ENCODE measurements at places on chromosomes 7 and 10.

- DNase-seq = no peak
Measured at GRCh38 chr10:51763746-51764145, 64.4 kb upstream of the CSTF2T start.

GRCh38 chr7:5670183-5670935, 111.1 kb downstream of the RNF216 start:
- DNase-seq = no peak

DNA sequence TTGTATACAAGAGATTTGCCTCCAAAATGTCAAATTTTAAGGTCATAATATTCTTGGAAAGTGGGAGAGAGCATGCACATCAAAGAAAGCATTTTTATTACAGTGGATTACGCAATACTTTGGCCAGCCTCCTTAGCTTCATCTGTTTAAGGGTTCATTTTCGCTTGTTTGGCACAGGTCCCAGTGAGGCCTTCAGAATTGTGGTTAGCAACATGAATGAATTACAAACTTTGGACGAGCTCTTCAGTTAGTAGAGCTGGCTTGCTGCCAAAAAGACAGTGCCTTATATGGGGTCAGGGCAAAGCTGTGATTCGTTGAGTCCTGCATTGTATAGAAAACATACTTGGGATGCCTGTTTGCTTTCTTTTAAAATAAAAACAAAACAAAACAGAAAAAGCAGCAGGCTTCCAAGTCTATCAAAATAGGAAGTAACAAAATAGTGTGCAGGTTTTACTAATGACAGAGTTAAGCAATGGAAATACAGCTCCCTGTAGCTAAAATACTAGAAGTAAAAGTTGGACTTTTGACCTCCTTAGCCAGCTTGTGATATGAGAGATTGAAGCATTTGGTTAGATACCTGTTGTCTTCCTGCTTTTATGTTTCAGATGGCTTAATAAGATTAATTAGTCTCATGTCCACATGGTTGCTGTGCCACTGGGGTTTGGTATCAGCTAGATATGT, 190.8 kb downstream of the MLLT10 start:
- peak; percentile 89 for DNase-seq

- DNase-seq = no peak
Measured at GRCh38 chr10:111204838-111205237, 128.0 kb downstream of the ADRA2A start.

- no peak for DNase-seq
Measured at GRCh38 chr7:80563561-80564327, 51.9 kb upstream of the GNAT3 start.

- DNase-seq = no peak
Measured at GRCh38 chr10:114448897-114449296, 44.6 kb upstream of the AFAP1L2 start.

- DNase-seq = no peak
Measured at GRCh38 chr10:124886195-124886594, 55.7 kb upstream of the ZRANB1 start.

DNA sequence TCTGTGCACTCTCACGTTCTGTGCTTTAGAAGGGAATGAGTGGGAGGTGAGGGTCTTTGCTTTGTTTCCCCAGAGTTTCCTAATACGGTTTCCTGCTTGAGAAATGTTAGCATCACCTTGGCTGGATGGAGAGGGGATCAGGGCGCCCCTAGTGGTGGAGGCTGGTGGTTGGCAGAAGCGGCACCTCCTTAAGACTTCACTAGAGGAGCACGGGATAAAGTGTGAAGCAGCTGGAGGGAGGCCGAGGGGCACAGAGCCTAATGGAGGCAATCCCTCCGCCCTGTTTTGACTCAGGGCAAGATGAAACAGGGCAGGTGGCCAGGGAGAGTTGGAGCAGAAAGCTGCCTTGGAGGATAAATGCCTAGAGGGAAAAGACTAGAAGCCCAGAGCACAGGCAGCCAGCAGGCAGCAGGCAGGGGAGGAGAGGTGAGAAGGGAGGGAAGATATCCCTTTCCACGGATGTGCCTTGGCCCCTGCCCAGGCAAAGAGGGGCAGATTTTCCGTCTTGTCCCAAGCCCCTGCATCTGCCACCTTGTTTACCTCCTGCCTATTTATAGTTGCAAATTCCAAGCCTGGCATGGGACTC, 56.0 kb upstream of the BTRC start:
- no peak for DNase-seq

DNA sequence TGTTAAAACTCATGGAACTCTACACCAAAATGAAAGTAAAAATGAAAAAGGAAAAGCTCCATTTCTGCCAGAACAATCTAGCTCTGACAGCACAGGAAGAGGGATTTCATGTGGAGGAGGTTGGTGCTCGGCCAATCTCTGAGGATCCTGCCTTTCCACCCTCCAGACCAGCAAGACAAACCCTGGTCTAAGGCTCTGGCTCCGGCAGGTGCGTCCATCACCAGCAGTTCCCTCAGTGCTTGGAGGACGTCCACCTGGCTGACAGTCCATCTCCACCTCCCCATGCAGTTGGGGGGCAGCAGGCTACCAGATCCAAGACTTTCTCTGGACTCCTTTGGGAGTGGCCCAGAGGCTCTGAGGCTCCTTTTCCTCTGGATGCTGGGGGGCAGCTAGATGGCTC, 25.0 kb upstream of the LOXL4 start:
- DNase-seq = no peak

All from NCI-H1048 (cell line).